Placental epithelial cell (primary cell): ENCODE measurements at places on chromosomes 2 and 18. TPM values are rescaled to one million over a fixed set of nuclear protein-coding genes. Genes with fewer than 3 reads are reported as not detected.

SPEG gene
- total RNA-seq = 20.4 and 40.8 TPM in 2 replicates

SPDYA gene
- 0.76 and 2.0 TPM in 2 replicates for total RNA-seq

CFC1 gene
- not detected in 2 replicates for total RNA-seq

MROH2A gene
- not detected in 2 replicates for total RNA-seq

CEP192 gene
- 27.4 and 30.6 TPM in 2 replicates for total RNA-seq

HOXD13 gene
- not detected in 2 replicates for total RNA-seq

RAPGEF4 gene
- 1.3 and 2.0 TPM in 2 replicates for total RNA-seq

RAB17 gene
- under 0.01 and 1.3 TPM in 2 replicates for total RNA-seq

AMER3 gene
- total RNA-seq = not detected in 2 replicates

CD8B2 gene
- 0.11 TPM in 1 of 2 replicates, not detected in the other for total RNA-seq

MPP4 gene
- total RNA-seq = not detected in 2 replicates

OXER1 gene
- 1.1 and 2.0 TPM in 2 replicates for total RNA-seq

APLF gene
- total RNA-seq = 2.8 and 4.3 TPM in 2 replicates

SLC4A5 gene
- 1.2 and 1.6 TPM in 2 replicates for total RNA-seq

BOLL gene
- not detected in 2 replicates for total RNA-seq

RGPD3 gene
- total RNA-seq = under 0.01 and 0.11 TPM in 2 replicates

ALS2 gene
- total RNA-seq = 19.6 and 26.8 TPM in 2 replicates

FMNL2 gene
- 42.0 and 42.5 TPM in 2 replicates for total RNA-seq

TMX3 gene
- total RNA-seq = 28.7 and 48.5 TPM in 2 replicates

CXCR1 gene
- not detected in 2 replicates for total RNA-seq

ABCG8 gene
- total RNA-seq = not detected in 2 replicates

SLC8A1 gene
- total RNA-seq = 4.3 and 8.2 TPM in 2 replicates

CNDP1 gene
- not detected in 2 replicates for total RNA-seq

GALR1 gene
- not detected in 2 replicates for total RNA-seq

HNMT gene
- 7.5 and 7.6 TPM in 2 replicates for total RNA-seq

DLGAP1 gene
- total RNA-seq = not detected in 2 replicates

DLX1 gene
- not detected in 2 replicates for total RNA-seq

ACAA2 gene
- 39.9 and 51.0 TPM in 2 replicates for total RNA-seq

ASXL3 gene
- 0.11 and 1.6 TPM in 2 replicates for total RNA-seq
